ENCODE measurements at places on chromosomes 7 and 10. TPM values are rescaled to one million over a fixed set of nuclear protein-coding genes. Genes with fewer than 3 reads are reported as not detected.

- no peak for DNase-seq
Observed at GRCh38 chr7:132571970-132572369, 4.3 kb downstream of the PLXNA4 start.

DNA sequence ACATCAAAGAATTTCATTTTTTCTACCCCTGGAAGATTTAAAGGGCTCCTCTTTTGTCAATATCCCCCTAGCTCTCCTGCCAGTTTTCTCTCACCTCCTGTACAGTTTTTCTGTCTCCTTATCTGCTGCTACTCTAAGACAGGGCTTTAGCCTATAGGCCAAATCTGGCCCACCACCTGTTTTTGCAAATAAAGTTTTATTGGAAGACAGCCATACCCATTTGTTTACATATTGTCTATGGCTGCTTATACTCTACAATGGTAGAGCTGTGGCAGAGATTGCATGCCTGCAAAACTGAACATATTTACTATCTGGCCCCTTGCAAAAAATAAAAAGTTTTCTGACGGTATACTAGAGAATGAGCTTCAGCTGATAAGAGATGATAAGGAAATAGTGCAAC, 37.4 kb upstream of the GARS1 start:
- DNase-seq, result no peak

DNA sequence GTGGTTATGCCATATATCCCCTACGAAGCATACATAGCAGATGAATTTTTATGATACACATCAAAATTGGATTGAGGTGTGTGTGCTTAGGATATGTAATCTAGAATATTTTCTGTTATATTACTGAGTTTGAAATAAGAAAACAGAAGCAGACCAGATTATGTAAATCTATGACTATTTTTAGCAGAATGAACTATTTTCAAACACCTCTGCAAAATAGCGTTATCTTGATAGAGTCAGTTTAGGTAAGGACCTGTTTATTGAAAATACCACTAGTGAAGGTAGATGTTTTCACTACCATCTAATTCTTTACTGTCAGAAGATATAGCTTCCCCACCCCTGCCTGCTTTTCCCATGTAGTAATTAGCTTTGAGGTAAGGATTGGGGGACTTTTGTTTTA, 9.1 kb downstream of the LANCL2 start:
- DNase-seq, result no peak

DNA sequence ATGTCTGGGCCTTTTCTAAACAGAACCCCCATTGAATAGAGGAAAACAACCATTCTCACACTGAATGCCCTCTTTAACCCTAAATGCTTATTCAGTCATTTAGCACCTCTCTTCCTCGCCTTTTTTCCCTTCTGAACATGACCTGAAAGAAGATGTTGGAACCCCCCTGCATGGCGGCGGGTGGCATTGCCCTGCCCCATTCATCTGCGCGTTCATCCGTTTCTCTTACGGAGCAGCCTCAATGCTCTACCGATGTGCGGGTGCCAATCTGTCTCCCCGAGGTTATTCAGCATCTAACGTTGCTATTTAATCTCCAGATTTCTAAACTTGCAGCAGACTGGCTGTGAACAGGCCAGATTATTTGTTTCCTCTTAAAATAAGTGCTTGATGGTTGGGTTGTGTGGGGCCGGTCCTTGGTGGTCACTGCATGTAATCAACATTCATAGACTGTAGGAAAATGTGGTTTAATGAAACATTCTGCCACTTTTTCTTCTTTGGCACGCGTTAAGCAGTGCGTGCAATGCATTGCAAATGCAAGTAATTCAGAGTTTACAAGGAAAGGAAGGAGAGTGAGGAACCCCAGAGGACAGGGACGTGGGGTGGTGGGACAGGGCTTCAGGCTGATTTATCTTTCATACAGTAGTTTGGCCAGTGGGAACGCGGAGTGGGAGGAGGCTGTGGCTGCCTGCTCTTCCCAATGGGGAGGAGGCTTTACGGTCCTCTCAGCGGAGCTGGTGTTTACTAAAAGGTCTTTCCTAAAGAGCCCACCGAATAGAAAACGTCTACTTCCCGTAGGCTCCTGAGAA, 286.7 kb downstream of the DPP6 start:
- no peak for DNase-seq

DNA sequence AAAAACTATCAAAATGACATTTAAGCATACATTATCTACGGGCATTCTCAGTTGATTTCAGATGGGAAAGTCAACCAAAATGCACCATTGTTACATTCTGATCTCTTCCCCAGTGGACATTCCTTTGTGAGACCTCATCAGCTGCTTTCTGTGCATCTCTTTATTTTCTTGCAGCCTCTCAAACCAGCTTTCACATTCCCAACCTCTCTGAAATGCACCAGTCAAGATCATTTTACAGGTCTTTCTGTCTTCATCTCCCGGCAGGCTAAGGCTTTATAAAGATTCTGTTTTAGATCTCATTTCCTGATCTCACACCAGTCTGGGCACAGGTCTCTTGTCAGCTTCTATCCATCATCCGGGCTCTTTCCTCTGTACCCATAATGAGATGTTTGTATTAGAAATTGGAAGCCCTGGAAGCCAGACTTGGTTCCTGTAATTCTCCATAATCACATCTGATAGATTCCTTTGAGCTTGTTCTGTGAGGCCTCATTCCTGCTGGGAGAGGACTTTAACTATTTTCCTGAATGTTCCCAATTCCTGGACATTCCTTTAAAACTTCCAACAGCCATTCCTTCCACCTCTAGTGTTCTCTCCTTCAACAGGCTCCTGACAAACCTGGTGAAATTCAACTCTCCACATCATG, 44.3 kb upstream of the ARL4A start:
- DNase-seq, result no peak

- DNase-seq, result no peak
Observed at GRCh38 chr7:50531401-50531911, 33.7 kb downstream of the DDC start.

DNA sequence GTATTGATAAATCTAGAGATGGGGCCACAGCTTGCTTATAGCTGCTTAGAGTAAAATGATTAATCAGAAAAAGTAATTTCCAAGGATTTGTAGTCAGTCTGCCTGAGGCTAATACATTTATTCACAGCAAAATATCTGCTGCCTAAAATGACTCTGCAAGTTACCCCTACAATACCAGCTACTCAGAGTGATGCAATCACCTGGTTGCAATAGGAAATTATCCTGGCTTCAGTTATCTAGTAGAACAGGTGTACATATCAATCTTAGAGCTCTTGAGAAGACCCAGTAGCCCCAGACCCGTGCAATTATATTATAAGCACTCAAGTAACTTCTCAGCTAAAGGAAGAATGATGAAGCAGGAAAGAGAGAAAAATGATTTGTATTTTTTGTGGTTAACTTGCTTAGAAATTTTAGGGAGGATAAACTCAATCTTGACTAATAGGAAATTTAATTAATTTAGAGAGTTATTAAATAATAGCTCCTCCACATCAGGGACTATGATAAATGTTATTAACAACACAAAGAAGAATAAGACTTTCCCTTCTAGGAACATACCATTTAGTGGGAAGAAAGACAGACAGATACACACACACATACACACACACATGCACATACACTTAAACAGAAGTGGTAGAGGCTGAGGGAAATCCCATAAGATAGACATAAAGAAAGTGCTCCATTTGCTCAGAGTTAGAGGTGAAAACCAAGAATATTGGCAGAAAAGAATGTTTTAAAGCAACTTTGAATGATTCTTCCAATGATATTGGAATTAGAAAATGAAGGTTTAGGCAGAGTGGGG, 140.4 kb upstream of the PRSS1 start:
- DNase-seq, result no peak

- peak; percentile 52 for DNase-seq
Observed at GRCh38 chr7:157568770-157569584, 232.2 kb downstream of the DNAJB6 start.

DNA sequence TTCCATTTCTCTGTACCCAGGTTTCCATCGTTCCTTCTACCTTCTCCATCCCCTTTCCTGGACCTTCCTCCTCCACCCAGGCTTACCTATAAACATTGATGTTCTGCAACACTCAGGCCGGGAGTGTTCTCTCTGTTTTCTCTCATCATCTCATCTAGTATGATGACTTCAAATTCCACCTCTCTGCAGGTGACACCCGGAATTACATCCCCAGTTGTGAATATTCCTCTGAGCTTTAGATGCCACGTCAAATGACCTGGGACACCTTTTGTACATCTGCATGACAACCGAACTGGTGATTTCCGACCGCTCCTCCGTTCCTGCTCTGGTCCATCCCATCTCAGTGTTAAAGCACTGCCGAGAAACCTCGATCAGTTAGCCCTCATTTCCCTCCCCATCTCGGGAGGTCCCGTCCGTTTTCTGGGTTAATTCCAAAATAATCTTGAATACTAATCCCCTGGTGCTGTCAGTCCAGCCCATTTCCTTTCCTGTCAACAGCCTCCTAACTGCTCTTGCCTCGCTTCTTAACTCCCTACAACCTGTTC, 76.7 kb upstream of the SAMD8 start:
- no peak for DNase-seq

DNA sequence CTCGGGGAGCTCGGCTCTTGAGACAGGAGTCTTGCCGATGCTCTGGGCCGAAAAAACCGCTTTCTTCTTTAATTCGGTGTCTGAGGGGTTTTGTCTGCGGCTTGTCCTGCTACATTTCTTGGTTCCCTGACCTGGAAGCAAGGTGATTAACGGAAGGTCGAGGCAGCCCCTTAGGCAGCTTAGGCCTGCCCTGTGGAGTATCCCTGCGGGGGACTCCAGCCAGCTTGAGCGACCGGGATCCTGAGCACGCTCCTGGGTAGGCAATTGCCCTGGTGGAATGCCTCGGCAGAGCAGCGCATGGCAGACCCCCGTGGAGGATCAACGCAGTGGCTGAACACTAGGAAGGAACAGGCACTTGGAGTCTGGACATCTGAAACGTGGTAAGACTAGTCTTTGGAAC, 30.5 kb upstream of the GHITM start:
- no peak for DNase-seq

GRCh38 chr10:84087202-84087601, 52.1 kb upstream of the GHITM start:
- DNase-seq, result no peak

DNA sequence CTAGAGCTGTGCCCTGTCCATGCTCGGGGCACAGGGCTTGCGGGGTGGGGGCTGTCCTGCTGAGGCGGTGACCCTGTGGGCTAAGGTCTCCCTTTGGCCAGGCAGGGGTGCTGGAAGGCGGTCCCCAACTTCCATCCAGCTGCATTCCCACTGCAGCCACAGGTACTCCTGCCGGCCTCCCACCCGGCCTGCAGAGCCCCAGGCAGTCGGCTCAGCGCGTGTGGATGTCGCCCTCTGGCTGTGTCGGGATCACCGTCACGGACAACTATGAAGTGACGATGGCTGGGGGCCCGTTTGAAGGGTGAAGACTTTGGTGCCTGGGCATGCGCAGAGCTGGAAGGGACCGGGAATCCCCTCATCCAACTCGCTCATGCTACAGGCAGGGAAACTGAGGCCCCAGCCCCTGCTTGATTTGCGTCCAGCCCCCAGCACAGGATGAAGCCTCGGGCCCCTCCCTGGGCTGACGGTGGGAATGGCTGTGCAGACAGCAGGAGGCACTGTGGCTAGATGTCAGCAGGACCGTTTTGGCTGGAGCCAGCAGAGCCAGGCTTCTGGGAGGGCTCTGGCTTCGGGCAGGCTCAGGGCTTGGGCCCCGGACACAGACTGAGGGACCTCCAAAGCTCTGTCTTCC, 2.3 kb upstream of the TMEM184A start:
- no peak for DNase-seq

GRCh38 chr7:28615091-28615490, 202.8 kb downstream of the CREB5 start:
- DNase-seq, result no peak

DNA sequence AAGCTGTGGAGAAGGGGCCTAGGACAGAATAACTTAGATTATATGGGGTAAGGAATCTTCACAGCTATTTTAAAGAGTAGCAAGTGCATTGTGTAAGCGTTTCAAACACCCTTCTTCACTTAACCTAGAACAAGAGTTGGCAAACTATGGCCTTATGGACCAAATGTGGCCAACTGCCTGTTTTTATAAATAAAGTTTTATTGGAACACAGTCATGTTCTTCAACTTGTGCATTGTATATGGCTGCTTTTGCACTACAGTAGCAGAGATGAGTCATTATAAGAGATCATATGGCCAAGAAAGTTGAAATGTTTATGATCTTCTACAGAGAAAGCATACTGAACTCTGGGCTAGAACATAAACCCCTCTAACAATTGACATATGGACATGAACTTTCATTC, 187.8 kb downstream of the ETV1 start:
- DNase-seq, result no peak

DNA sequence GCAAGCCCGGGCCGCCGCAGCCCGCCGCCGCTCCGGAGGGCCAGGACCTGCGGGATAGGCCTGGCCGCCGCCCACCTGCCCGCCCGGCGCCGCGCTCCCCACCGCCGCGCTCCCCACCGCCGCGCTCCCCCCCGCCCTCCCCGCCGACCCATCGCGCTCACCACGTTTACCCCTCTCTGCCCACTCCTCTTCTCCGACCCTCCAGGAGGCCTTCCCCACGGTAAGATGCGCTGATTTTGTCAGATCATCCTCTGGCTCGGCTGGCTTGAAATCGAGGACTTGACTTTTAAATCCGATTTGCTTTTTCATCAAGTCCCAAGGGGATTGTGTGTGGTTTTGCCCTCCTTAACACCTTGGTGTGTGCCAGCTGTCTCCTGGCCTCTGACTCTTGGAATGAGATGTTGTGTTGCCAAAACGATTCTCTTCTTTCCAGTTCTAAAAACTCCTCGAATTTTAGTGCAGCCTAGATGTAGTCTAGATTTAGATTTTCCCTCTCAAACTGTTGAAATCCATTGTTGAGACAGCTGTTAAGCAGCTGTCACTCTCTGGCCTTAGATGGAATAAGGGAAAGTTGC, 738 bp downstream of the POM121 start:
- DNase-seq, result no peak

GRCh38 chr10:24210501-24210900, 1.6 kb downstream of the KIAA1217 start:
- no peak for DNase-seq

DNA sequence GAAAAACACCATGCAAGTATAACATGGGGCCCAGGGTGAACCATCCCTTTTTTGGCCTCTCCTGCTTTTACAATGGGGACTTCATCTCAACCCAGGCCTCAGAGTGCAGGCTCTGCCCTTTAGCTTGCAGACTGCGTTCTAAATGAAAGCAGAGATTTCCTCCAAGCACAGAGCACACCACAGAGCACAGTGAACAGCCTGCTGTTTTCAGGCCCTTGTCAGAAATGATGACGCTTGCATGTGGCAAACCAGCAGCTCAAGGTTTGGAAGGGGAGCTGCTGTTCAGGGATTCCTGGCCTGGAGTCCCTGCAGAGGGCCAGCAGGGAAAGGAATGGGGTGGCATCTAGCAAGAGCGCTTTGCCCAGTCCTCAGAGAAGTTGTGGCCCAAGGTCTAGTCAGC, 167.3 kb upstream of the CDCA7L start:
- no peak for DNase-seq

The HGF gene
- 7.5 TPM for polyA plus RNA-seq

The DDIT4 gene
- 63.5 TPM for polyA plus RNA-seq

The FAM180A gene
- not detected for polyA plus RNA-seq

The MEOX2 gene
- polyA plus RNA-seq, result 40.2 TPM

The FAM25G gene
- polyA plus RNA-seq, result not detected

The CLDN15 gene
- polyA plus RNA-seq, result 7.5 TPM

The PAX4 gene
- polyA plus RNA-seq, result not detected

Data from hindlimb muscle (tissue), 1 donor.